ENCODE measurements at places on chromosomes 16 and 17. TPM values are rescaled to one million over a fixed set of nuclear protein-coding genes. Genes with fewer than 3 reads are reported as not detected.

ZNF423 gene
- total RNA-seq: 0.98 TPM

MEIOC gene
- 0.63 TPM for total RNA-seq

WWOX gene
- 6.7 TPM for total RNA-seq

NOG gene
- total RNA-seq: 37.2 TPM

C1QL1 gene
- 2.2 TPM for total RNA-seq

APPBP2 gene
- 13.5 TPM for total RNA-seq

CDR2L gene
- total RNA-seq: 49.3 TPM

SLC16A11 gene
- 0.13 TPM for total RNA-seq

APOH gene
- not detected for total RNA-seq

KLHDC4 gene
- total RNA-seq: 22.6 TPM

HOXB3 gene
- total RNA-seq: 16.0 TPM

TNFRSF17 gene
- not detected for total RNA-seq

TRPV2 gene
- 36.8 TPM for total RNA-seq

FOXN1 gene
- total RNA-seq: not detected

CWC25 gene
- 6.2 TPM for total RNA-seq

RND2 gene
- 1.0 TPM for total RNA-seq

SNAI3 gene
- not detected for total RNA-seq

CMTM1 gene
- total RNA-seq: 0.89 TPM

MCRIP2 gene
- 31.0 TPM for total RNA-seq

P2RX5 gene
- 13.2 TPM for total RNA-seq

OR1A1 gene
- not detected for total RNA-seq

ASPA gene
- total RNA-seq: not detected

KRT40 gene
- not detected for total RNA-seq

WNT3 gene
- total RNA-seq: 1.1 TPM

GGA3 gene
- total RNA-seq: 17.9 TPM

PRRT2 gene
- total RNA-seq: 0.25 TPM

ARL16 gene
- total RNA-seq: 38.7 TPM

TMEM100 gene
- total RNA-seq: not detected

ROGDI gene
- total RNA-seq: 45.0 TPM

PABPN1L gene
- total RNA-seq: not detected

DNAAF1 gene
- not detected for total RNA-seq

CHRNE gene
- 0.16 TPM for total RNA-seq

MPO gene
- not detected for total RNA-seq

FNDC8 gene
- not detected for total RNA-seq

NETO2 gene
- total RNA-seq: 40.9 TPM

SLFN14 gene
- total RNA-seq: not detected

SOX8 gene
- total RNA-seq: not detected

CDH11 gene
- total RNA-seq: 116 TPM

TRIM16 gene
- total RNA-seq: 32.1 TPM

GDPD3 gene
- 0.76 TPM for total RNA-seq

SCGB1C2 gene
- total RNA-seq: not detected

TGFB1I1 gene
- total RNA-seq: 172 TPM

GJC1 gene
- total RNA-seq: 21.4 TPM

TEKT5 gene
- total RNA-seq: not detected

SNX20 gene
- not detected for total RNA-seq

IKZF3 gene
- total RNA-seq: not detected

KRTAP3-2 gene
- not detected for total RNA-seq

CA7 gene
- not detected for total RNA-seq

STH gene
- total RNA-seq: not detected

LRRC37A gene
- 1.5 TPM for total RNA-seq

MYOCD gene
- 0.63 TPM for total RNA-seq

RIPOR1 gene
- 53.9 TPM for total RNA-seq

HSD11B2 gene
- total RNA-seq: 0.98 TPM

KRTAP9-2 gene
- not detected for total RNA-seq

PLK1 gene
- 10.8 TPM for total RNA-seq

KRTAP4-5 gene
- total RNA-seq: not detected

CCDC182 gene
- not detected for total RNA-seq

ASB16 gene
- total RNA-seq: 0.51 TPM

Data from mesangial cell (primary cell).